NCI-H2081 (cell line): ENCODE measurements at places on chromosomes 4 and X.

- no peak for DNase-seq
Measured at GRCh38 chrX:11739776-11740175, 18.3 kb upstream of the MSL3 start.

- DNase-seq = no peak
Measured at GRCh38 chr4:6423575-6423974, 48.8 kb downstream of the PPP2R2C start.

DNA sequence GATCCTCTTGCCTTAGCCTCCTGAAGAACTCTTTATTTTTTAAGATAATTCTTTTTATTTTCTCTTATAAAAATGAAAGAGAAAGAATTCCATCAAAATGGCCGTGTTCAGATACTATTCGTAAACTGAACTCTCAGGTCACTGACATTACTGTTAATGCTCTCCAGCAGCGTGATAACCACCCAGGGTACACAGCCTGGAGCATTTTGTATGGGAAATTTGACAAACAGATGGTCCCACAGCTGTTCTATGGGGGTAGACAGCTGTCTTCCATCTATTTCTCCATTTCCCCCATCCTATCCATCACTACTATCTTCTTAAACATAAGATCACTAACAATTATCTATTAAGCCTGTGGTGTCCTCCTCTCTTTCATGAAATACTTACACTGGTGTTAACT, 47.8 kb downstream of the SYNPO2 start:
- DNase-seq = no peak

DNA sequence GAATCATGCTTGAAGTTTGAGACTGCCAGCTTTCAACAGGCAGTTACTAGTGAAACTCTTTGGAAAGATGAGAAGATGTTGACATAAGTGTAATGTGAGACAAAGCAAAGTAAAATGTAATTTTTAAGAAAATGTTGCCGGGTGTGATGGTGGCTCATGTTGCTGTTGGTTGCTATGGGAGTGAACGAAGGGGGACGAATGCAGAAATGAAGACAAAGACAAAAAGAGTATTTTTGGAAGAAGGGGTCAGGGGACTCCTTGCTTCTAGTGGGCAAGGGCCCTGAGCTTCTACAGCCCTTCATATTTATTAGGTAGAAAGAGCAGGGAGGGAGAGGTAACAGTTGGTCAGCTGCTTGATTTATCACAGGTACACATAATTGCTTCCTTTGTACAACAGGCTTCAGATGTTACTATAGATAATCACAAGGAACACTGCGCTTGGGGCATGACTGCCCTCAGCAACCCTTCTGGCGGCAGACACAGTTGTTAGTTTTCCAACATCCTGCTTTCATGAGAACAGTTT, 11.9 kb upstream of the UGDH start:
- DNase-seq = no peak

DNA sequence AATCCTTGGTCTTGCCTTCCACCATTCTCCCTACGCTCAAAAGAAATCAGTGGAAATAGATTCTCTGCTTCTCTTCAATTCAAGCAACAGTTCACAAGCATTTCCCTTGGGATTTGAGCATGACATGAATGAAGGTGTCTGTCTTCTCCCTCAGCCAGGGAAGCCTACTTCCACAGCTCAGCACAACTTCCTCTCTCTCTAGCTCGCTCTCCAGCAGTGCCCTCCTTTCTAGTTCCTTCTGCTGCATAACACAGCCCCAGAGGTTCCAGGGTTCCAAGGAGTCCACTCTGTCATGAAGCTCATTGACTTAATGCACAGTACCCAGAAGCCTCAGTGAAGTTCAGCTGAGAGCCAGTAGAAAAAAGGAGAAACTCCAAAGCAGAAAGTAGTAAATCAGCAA, 81.3 kb downstream of the PLS3 start:
- DNase-seq = no peak

GRCh38 chr4:79831701-79832514, 241.1 kb downstream of the ANTXR2 start:
- no peak for DNase-seq

GRCh38 chr4:154490583-154491340, 837 bp downstream of the DCHS2 start:
- DNase-seq = peak; percentile 25

- DNase-seq = no peak
Measured at GRCh38 chr4:153246446-153247115, 42.3 kb downstream of the TRIM2 start.

DNA sequence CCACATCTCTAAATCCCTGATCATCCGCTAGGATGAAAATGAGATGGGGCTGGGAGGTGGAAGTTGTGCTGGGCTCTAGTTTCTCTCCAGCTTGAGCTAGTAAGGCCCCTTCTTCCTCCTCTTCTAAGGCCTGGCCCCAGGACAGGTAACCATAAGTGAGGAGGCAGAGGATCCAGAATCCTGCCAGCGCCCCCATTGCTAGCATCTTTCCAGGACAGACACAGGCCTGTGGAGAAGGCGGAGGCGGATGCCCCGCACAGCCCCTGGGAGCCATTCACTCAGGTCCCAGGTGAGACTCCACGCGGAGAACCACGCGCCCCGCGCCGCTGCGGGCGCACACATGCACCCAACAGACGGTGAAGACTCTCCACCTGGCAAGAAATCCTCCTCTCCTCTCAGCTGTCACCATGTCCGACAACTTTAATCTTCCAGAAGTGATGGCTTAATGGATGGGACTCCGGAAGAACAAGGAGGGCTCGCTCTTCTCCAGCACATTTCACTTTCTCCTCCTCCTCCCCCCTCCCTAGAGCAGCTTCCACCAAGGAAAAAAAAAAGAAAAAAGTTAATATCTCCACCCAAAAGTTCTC, 793 bp downstream of the ARSJ start:
- no peak for DNase-seq

- peak; percentile 47 for DNase-seq
Measured at GRCh38 chr4:59068722-59069418, 1958.7 kb upstream of the IGFBP7 start.

DNA sequence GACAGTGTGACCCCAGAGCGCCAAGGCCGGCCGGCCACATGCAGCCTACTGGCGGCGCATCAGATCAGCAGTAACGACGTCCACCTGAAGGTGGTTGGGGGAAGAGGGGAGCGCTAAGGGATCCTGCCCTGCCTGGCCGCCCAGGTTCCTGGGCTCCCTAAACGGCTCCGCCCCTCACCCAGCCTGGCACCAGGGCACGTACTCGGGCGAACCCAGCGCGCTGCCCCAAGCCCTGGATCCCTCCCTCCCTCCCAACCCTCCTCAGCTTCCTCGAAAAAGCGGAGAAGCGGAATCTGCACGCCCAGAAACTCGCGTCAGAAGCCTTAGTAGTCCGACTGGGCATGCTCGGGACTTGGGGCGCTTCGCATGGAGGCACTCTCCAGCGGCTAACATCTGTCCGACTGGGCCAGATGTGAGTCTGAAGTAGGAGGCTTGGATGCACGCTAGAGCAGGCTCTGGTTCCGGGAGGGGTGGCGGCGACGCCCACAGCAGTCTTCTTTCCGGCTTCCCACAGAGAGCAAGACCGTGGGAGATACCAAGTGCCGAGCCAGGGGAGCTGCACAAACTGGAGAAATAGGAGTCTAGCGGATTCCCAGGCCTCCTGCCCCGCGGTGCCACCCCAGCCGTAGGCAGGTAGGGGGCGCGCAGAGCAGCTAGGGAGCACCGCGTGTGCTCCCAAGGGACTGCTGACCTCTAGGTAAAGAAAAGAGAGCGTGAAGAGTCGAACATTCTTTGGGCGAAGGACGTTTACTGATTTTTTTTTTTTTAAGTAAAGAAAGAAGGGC, 114.3 kb upstream of the TEX13C start:
- peak; percentile 87 for DNase-seq
